Posterior cingulate gyrus (tissue), 11 donors: ENCODE measurements at places on chromosomes 16 and 17.

DNA sequence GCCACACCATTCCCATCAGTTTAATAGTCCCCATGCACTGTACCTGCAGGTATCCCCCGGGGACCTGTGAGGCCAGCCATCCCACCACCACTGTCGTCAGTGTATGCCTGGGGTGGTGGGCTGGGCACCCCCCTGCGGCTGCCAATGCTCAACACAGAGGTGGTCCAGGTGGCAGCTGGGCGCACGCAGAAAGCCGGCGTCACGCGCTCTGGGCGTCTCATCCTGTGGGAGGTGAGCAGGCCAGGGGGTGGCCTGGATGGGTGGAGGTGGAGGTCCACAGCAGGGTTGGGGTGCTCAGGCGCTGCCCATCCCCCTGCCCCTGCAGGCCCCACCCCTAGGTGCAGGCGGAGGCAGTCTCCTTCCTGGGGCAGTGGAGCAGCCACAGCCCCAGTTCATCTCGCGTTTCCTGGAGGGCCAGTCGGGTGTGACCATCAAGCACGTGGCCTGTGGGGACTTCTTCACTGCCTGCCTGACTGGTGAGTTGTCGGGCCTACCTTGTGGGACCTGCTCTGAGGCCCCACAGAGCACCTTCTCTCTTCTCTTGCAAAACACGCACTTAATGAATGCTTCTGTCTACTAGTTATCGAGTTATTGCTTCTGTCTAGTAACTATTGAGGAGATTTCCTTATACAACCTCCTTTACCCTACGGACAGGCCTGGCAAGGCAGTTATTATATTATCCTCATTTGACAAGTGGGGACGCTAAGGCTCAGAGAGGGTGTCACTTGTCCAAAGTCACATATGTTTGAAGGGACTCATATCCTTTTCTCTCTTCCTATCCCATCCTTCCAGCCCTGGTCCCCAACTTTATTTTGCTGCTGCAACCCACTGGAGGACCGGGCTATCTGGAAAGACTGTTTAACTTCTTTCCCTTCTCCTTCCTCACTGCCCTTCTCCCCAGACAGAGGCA, 5.8 kb upstream of the TRAF4 start:
- DNase-seq: no peak

- DNase-seq: no peak
Measured at GRCh38 chr17:68941761-68942160, 13.4 kb downstream of the ABCA8 start.

DNA sequence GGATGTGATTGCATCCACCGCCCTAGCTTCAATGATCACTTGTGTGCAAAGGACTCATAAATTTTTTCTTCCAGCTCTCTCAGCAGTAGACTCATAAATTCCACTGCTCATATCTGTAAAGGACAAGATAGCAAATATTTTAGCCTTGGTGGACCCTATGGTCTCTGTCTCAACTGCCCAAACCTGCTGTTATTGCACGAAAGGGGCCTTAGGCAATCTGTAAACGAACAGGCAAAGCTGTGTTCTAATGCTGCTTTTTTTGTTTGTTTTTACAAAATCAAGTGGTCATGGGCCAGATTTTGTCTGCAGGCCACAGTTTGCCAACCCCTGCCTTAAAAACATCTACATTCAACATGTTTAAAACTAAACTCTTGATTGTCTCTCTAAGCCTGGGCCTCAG, 34.1 kb downstream of the FAM20A start:
- DNase-seq: no peak

- DNase-seq: no peak
Measured at GRCh38 chr17:73227944-73228343, 33.7 kb downstream of the CPSF4L start.

- DNase-seq: no peak
Measured at GRCh38 chr16:427250-427649, 1.8 kb downstream of the RAB11FIP3 start.

DNA sequence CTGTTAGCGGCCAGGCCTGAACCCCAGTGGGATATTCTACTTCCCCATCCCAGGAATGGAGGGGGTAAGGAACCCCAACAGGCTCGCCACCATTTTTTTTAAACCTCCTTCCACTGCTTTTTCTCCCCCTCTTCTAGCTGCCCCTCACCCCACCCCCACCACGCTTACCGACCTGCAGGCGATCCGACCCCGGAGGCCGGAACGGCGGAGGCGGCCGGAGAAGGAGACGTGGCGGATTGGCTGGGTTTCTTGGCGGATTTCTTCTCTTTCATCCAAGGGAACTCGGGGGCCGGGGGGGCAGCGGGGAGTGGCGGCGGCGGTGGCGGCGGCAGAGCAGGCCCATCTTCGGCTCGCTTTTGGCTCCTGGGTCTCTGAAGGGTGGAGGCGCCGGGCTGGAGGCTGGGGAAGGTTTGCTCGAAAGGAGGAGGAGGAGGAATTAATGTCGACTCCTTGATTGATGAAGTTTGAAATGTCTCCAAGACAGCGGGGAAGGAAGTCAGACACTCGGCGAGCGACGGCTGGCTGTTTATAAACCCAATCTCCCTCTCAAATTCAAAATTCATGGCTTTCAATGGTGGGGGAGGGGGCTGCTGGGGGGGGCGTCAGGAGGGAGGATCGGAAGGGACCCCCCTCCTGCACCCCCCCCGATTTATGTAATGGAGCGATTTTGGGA, 424 bp downstream of the HOXB2 start:
- DNase-seq: no peak

DNA sequence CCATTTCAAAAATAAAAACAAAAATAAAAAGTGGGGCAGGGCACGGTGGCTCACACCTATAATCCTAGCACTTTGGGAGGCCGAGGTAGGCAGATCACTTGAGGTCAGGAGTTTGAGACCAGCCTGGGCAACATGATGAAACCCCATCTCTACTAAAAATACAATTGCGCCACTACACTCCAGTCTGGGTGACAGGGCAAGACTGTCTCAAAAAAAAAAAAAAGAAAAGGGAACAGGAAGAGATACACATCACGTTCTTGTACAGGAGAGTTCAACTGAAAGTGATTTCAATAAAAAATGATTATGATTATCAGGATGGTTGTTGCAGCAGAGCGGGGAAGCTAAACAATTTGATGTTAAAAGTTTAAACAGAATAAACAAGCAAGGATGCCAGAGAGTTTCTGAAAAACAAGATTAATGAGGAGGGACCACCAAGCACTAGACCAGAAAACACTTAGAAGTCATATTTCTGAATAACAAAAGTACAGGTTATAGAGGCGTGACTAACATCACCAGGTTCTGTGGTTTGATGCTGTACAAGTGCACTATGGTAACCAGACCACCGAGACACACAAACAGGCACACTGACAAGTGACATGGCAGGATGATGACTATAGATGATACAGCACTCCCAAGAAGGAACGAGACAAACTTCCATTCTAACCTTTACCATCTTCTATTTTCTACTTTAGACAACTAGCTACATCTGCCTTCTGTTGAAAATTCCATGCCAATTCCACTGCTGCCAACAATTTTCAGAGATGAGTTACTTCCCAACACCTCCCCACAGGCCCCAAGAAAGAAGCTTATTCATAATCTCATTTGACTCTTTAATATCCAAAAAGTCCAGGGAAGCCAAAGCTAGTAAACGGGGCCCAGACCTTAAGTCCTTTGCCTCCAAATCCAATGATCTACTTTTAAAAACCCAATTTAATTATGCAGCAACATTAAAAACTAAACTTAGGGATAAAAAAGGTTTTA, 11.8 kb downstream of the DNAJA2 start:
- no peak for DNase-seq

GRCh38 chr17:19857640-19858039, 10.1 kb downstream of the ULK2 start:
- no peak for DNase-seq

DNA sequence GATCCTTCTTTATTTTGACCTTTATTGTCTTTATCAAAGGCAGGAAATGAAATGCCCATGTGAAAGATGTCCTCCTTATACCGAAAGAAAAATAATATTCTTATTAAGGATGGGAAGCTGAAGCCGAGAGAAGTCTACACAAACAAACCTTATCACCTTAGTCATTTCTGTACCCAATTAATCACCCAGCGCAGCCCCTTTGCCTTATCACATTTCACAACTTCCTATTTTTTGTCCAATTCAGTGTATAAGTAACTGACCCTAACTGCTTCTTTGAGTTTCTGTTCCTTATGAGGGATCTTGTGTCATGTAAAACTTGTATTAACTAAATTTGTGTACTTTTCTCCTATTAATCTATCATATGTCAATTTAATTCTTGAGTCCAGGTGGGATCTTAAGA, 16.4 kb upstream of the CCL23 start:
- DNase-seq: no peak

GRCh38 chr17:1159431-1160180, 20.2 kb downstream of the ABR start:
- DNase-seq: no peak

- no peak for DNase-seq
Measured at GRCh38 chr17:77474292-77474988, 333.7 kb downstream of the SEC14L1 start.

DNA sequence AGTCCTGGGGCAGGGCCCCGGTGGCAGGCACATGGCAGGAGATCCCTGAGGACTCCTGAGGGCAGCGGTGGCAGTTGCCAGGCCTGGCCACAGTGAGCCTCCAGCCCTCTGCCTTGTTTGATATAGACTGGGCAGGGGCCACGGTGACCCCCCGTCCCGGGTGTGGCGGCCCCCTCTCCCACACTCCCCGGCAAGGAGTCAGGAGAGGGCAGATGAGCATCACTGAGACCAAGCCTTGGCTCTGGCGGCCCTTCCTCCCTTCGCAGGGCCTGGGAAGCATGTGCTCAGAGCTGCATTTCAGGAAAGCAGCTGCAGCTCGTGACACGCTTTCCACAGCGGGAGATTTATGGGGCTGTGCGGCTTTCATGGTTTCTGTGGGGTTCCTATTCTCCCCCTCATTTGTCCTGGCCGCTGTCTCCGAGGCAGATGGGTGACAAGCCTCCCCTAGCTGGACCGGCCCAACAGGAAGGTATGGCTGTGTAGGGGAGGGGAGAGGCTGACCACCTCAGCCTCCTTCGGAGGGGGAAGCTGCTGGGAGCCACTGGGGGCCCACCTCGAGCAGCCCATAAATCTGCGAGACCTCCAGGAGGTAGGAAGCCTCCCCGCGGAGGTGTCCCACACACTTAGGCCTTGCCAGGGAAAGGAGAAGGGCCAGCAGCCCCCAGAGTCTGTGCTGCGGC, 211.4 kb downstream of the NTN1 start:
- DNase-seq: no peak

DNA sequence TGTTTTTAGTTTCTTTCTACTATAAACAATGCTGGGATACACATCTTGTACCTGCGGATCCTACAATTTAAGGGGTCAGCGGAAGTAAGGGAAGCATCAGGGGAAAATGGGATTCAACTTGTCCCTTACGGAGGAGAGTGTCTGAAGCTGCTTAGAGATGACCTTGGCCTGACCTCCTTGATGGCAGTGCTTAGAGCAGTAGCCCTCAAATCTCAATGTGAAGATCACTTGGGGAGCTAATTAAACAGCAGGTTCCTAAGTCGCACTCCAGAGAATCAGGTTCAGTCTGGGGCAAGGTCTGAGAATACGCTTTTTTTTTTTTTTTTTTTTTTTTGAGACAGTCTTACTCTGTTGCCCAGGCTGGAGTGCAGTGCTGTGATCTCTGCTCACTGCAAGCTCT, 9.6 kb upstream of the METTL16 start:
- DNase-seq: no peak

GRCh38 chr17:57114085-57114673, 29.1 kb downstream of the AKAP1 start:
- DNase-seq: no peak

- peak; percentile 46 for DNase-seq
Measured at GRCh38 chr16:5504064-5504781, 406.6 kb upstream of the EEF2KMT start.

DNA sequence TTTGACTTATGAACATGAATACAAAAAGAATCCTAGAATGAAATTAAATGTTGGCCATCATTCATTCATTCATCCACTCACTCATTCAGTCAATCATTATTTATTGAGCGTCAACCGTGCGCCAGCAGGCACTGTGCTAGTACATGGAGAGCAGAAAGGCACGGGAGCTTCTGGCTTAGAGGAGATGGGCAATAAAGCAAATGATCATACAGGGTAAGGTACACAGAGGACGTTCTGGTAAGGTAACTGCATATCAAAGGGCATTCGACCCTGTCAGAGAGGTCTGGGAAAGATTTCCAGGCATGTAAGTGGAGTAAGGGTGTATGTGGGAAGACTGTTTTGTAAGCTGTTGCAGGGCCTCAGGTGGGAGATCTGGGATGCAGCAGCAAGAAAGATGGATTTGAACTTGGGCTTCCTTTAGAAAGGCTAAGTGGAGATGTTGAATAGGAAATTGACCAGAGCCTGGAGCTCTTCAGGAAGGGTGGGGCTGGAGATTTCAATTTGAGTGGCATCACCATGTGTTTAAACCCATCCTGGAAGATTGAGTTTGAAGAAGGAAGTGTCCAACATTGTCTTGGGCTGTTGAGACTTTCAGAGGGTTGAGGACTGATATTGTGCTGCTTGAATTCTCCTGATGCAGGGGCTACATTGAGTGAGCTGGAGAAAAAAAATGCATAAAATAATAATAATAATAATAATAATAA, 2.8 kb upstream of the MSI2 start:
- DNase-seq: no peak

DNA sequence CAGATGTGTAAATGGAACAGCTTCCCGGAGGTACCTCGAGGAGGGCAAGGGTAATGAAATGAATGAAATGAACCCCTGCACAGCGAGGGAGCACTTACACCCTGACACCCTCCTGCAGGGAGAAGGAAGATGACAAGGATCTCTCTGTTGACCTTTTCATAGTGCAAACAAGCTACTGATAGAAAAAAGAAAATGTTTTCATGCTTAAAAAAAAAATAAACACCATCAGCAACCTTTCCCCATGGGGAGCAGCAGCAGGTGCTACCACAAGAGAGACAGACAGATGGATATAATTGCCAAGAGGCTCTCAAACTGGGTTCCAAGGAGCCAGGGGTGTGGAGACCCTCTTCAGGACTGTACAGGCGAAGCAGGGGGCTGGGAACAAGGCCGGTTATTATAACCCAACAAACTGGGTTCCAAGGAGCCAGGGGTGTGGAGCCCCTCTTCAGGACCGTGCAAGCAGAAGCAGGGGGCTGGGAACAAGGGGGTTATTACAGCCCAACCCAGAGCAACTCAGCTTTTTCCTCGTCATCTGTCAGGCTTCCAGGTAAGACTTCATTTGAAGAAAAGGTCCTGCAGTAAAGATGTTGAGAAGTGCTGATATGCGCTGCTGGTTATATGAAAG, 718 bp upstream of the RPH3AL start:
- no peak for DNase-seq

DNA sequence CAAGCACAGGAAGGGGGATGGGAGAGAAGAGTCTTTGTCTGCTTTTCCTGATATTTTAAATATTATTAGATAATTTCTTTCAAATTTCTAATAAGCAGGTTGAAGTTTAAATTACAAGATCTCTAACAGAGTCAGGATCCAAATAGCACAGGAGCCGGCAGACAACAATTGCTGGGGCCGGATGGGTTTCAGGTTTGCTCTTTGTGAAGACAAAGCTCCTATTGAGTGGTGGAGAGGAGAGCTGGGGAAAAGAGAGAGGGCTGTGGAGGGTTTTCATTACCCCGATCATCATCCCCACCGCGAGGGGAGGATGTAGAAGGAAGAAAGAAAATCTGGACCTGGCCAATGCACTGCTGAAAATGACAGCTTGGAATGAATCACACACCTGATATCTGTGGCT, 197.3 kb downstream of the SOX9 start:
- DNase-seq: no peak

- DNase-seq: no peak
Measured at GRCh38 chr16:65601781-65602180, 479.9 kb upstream of the CDH11 start.
